Ecto neural progenitor cell (in vitro differentiated cells): ENCODE measurements at places on chromosomes 3 and 15.

DNA sequence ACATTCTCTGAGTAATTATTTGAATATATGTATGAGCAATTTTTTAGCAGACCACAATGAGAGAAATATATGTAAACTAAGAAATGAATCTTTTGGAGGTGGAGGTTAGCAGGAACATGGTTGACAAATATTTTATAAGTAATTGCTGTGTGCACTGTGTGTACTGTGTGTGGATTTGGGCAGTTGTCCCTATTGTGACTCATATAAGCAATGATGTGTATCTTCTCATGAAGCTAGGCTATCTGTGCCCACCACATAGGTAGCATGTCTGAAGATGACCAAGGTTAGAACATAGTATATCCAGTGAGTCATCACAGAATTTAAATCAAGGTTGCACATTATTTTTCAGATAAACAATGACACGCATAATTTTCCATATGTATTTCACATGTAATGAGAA is 713.9 kb upstream of the GBE1 start:
- DNase-seq: no peak

DNA sequence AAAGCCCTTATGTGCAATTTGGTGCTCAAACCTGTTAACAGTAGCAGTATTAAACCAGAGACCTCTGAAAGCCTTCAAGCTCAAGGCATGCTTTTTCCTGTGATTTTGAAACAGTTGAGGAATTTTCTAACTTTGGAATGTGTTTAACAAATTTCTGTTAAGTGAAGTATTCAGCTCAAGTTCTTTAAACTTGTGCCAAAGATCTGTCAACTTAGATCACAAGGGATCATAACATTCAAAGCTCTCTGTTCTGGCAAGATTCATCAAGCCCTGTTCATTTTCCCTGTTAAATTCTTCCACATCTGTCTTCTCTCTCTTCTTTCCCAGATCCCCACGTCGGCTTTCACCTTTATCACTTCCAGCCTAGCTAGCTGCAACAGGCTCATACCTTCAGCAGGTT is 28.8 kb upstream of the RYK start:
- DNase-seq: no peak

- DNase-seq: no peak
These were observed 372.7 kb downstream of the ROBO2 start for GRCh38 chr3:77412584-77412983.

DNA sequence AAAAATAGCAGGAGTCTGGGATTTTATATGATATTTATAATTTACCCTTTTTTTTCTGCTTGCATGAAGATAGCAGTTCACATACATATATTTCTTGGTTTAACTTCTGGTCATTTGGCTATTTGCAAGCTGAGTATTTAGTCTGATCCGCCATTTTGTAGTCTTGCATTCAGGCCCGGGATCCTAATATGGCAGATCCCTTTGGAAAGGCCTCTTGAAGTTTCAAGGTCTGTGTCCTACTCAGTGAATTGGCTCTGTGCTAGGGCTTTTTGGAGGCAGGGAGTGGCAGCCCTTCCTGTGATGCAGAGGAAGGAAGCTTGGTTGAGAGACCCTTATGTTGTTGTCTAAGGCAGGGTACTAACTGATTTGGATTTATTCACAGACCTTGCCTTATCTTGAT is 2.9 kb downstream of the SNRPN start:
- no peak for DNase-seq

GRCh38 chr3:61724183-61724582 is 162.8 kb downstream of the PTPRG start:
- no peak for DNase-seq

DNA sequence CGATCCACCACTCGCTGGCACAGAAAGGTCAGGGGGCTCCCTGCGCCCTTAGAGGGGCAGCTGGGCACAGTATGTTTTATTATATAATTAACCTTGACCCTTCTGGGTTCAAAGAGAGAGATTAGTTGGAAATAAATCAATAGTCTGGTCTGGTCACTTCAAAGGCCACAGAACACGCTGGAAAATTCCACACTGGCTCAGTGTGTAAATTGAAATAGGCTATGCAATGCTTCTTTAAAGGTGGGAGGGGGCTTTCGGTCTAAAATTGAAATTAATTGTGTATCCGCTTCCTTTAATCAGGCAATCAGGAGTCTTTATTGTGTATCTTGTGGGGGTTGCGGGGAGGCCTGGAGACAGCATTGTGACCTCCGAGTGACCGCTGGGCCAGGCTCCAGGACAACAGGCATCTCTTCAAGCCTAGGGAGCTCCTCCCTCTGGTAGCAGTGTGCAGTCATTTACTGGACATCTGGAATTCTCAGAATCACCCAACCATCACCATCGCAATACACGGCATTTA is 8.0 kb downstream of the RNU5B-1 start:
- DNase-seq: no peak

DNA sequence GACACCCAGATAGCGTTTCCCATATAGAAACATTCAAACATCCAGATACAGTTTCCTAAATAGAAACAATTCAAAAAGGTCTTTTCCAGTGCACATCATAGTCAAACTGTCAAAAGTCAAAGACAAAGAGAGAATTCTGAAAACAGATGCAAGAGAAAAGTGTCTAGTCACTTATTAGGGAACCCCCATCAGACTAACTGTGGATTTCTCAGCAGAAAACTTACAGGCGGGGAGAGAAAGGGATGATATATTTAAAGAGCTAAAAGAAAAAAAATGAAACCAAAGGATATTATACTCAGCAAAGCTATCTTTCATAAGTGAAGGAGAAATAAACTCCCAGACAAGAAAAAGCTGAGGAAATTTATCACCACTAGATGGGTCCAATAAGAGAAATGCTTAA is 22.3 kb upstream of the CX3CR1 start:
- DNase-seq: no peak

GRCh38 chr15:63553388-63553791 is 43.8 kb upstream of the FBXL22 start:
- no peak for DNase-seq

GRCh38 chr15:48029642-48030041 is 91.1 kb upstream of the SLC24A5 start:
- DNase-seq: no peak

- DNase-seq: no peak
These were observed 796.2 kb downstream of the NAALADL2 start for GRCh38 chr3:175655351-175655750.

GRCh38 chr15:63323798-63324563 is 46.6 kb downstream of the APH1B start:
- DNase-seq: peak; percentile 43

DNA sequence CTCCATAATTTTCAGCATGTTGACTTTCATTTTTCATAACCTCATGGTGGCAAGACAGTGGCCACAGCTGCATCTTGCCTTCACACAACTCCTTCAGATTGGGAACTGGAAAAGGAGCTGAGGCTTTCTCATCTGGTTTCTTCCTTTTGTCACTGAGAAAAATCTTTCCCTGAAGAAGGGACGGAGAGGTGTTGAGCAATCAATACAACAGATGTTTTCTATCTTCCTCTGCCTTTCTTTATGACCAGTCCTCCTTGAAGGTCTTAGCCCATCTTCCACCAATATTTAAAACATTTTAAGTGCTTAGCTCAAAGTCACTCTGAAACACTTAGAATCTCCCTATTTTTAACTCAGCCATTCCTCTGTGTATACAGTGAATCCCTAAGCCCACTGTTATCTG is 11.9 kb downstream of the ZNF660 start:
- DNase-seq: no peak

GRCh38 chr3:140530131-140530530 is 147.7 kb upstream of the TRIM42 start:
- no peak for DNase-seq

DNA sequence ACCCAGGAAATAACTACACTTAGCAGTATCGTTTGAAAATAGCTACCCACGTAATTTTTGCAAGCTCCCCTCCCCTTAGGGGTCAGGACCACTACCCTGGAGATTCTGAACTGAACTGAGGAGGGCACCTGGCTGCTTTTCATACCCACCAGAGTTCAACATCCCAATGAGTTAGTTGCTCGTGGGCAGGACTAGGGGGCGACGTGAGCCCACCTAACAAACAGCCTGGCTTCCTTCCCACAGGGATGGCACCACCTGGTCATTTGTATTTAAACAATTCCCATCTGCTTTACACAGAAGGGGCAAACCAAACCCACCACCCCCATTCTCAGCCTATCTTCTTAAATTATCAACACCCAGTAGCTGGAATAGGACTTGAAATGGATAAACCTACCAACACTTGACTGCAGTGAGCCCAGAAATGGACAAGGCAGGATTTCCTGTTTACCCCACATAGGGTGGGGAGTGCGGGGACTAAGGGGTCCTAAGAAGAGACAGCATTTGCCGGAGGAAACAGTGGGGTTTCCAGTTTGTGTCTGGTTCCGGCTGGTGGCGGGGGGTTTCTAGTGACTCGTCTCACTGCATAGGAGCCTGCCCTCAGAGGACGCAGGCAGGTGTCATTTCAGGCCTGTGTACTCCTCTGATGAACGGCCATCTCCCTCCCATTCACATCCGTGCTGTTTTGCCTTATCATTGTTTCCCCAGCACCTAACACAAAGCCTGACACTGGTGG is 11.6 kb upstream of the VGLL4 start:
- no peak for DNase-seq

- no peak for DNase-seq
These were observed 286.3 kb downstream of the RAP2B start for GRCh38 chr3:153448151-153448829.

- no peak for DNase-seq
These were observed 3.4 kb downstream of the PPM1M start for GRCh38 chr3:52248816-52249547.

- DNase-seq: no peak
These were observed 370.1 kb upstream of the ONECUT1 start for GRCh38 chr15:53160092-53160704.

DNA sequence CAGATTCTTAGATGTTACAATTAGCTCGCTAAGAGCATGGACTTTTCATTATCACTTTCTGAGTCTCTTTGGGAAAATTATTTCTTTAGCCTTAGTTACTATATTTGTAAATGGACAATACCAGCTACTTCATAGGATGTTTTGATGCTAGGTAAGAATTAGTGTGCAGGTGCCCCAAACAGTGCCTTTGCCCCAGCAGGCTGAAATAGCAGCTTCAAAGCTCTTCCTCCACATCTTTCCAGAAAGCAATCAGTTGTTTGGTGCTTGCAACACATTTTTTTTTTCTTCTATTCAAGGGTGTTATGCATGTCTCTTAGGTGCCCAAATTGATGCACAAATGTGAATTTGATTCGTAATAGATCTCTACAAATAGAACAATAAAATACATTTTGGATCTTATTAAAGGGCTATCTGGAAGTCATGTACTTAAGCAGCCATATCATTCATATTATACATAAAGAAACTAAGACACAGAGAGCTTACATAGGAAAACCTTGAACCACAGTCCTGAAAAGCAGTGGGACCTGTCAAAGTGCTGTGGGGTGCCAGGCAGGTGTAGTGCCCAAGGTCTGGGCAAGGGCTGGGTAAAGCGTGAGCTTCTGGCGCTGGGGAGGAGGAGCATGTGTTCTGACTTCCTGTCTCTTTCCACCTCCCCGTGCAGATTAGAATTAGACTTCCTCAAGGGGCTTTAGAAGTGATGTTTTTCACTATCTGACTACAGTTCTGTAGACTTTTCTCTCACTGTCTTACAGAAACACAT is 62.9 kb downstream of the FNDC3B start:
- no peak for DNase-seq

GRCh38 chr3:156330415-156330814 is 210.0 kb downstream of the KCNAB1 start:
- no peak for DNase-seq

DNA sequence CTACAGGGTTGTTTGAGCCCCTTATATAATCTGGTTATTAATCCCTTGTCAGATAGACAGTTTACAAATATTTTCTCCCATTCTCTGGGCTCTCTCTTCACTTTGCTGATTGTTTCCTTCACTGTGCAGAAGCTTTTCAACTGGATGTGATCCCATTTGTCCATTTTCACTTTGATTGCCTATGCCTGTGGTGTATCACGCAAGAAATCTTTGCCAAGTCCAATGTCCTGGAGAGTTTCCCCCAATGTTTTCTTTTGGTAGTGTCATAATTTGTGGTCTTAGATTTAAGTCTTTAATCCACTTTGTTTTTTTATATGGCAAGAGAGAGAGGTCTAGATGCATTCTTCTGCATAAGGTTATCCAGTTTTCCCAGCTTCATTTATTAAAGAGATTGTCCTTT is 40.7 kb downstream of the XXYLT1 start:
- DNase-seq: no peak

DNA sequence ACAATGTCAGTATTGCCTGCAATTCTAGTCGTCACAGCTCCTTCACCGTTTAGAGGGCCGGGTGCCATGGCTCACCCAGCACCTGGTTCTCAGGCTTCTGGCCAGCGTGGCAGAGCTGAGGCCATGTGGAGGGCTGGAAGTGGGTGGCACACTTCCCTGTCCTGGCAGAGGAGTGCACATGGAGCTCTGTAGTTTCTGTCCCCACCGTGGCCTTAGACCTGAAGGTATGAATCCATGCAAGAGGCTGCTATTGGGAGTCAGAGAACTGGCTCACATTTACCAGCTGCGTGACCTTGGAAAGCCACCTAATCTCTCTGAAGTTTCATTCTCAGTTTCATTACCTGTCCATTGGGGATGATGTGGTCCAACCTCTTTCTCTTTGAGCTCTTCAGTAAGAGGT is 22.2 kb downstream of the EPHB1 start:
- no peak for DNase-seq

DNA sequence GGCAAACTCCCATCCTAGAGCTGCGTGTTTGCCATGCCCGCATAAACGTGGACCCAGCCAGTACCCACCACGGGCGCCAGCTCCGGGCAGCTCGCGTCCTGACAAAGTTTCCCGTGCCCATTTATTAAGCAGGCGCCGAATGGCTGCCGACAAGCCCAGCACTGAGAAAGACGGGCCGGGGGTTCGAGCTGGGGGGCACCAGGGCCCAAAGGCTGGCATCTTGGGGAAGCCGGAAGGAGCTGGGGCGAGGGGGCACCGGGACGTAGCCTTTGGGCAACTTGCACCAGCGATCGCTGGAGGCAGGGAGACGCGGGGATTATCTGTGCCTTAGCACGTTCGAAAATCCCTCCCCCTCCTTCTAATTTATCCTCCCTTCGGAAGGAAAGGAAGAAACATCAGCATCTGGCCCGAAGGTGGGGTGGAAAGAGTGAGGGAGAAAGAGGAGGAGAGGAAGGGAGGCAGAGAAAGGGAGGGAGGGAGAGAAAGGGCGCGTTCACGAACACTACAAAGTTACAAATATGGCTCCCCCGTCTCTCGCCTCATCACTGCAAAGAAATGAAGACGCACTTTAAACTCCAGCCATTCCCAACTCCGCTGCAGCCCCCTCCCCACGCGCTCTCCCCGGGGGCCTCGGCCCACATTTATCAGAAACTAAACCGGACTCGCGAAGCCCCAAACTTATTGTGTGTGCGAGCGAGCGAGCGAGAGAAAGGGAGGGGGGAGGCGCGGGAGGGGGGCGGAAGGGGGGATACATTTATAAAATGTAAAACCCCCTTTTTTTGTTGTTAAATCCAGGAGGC is 1.0 kb downstream of the ANP32A start:
- DNase-seq: peak; percentile 67

- DNase-seq: no peak
These were observed 412.9 kb downstream of the TIGIT start for GRCh38 chr3:114706591-114707232.

DNA sequence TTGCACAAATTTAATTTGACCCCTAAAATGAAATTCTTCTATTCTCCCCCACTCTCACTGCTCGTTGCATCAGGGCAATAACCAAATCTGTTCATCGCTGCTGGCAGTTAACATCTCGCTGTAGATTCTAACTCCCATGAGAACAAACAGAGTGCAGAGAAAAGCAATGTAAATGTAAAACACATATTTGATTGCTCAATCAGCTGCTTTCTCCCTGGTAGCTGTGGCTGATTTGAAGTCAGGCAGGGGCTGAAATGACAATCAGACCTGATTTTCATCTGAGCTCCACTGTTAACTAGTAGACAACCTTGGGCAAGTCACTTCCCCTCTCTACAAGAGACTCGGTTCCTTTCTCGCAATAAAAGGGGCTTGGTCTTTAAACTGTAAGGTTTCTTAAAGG is 119.8 kb upstream of the CPNE4 start:
- no peak for DNase-seq
